HFFc6 (cell line): ENCODE measurements at places on chromosomes 4 and X.
A peak's percentile ranks its signal among the peaks of the same experiment; 100 is the strongest.

DNA sequence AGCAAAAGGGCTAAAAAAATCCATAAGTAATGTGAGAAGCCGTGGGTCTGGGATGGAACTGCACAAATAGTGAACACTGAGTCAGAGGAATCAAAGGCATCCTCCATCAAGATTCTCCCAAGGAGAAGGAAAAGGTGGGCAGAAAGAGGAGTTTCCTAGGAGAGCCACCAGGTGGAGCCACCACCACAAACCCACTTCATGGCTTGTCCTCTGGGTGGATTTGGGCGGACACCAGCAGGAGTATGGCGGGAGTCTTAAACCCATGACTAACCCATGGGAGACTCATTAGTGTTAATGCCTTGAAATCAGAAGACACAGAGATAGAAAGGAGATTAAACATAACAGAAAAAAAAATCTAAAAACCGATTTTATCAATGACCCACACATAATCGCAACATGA, 147.7 kb downstream of the SH3KBP1 start:
- DNase-seq = peak; percentile 72

DNA sequence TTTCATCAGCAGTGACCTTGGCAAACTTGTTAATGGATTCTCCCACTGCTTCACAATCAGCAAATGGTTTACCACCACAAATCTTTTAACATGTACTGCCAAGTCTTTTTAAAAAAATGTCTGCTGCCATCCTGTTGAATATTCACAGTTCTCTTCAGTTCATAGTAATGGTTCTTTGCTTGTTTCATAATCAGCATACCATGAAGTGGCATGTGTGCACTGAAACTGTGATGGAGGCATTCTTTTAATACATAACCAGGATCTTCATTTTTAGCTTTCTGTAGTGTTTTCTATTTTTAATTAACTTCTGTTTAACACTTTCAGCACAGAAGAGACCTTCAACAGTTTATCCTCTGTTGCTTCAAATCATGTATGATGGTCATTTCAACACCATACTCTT, 230.1 kb upstream of the ARSJ start:
- no peak for DNase-seq

- DNase-seq = no peak
Observed at GRCh38 chrX:102672856-102673255, 21.6 kb downstream of the GPRASP1 start.

- peak; percentile 8 for DNase-seq
Observed at GRCh38 chrX:84046403-84046984, 141.5 kb downstream of the RPS6KA6 start.

DNA sequence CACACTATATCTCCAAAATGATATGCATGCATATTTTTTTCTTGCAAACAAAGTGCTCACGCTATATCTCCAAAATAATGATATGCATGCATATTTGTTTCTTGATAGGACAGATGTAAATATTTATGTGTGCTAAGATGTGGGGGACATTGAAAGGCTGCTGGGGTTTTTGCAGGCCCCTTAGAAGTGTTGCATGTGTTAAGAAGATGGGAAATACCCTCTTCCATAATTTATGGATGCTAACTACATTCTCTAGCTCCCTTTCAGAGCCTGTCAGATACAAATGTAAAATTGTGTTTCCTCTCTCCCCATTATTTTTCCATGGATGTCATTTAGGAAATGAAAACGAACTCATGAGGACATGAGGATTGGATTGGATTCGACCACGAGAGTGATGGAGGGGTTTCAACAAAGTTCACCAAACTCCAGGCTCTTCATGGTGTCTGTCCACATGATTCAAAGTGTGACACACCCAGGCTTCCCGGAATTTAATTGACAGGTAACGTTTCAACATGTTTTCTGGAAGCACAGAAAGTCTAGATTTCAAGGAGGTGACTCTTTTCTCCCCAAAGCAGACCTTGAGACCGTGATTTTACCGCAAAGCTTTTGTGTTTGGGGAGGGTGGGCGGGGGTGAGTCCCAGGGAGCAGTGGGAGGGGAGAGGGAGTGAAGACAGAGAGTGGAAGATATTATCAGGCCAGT, 94.4 kb upstream of the CD99 start:
- no peak for DNase-seq

- DNase-seq = no peak
Observed at GRCh38 chr4:88216395-88216794, 58.0 kb upstream of the ABCG2 start.

- no peak for DNase-seq
Observed at GRCh38 chrX:34886011-34886410, 56.6 kb upstream of the FAM47B start.

DNA sequence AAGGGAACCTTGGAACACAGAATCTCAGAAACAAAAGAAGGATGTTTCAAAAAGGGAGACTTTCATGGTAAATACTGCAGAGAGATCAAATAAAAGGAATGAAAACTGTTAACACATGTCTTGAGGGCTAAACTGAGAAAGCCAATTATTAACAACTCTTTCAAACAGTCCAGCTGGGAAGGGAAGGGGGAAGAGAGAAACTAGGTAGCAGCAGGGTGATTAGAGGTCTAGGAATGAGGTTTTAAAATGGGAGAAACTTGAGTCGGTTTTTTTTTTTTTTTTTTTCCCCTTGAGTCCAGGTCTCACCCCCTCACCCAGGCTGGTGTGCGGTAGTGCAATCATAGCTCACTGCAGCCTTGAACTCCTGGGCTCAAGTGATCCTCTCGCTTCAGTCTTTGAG, 4.3 kb downstream of the BCLAF3 start:
- DNase-seq = no peak

DNA sequence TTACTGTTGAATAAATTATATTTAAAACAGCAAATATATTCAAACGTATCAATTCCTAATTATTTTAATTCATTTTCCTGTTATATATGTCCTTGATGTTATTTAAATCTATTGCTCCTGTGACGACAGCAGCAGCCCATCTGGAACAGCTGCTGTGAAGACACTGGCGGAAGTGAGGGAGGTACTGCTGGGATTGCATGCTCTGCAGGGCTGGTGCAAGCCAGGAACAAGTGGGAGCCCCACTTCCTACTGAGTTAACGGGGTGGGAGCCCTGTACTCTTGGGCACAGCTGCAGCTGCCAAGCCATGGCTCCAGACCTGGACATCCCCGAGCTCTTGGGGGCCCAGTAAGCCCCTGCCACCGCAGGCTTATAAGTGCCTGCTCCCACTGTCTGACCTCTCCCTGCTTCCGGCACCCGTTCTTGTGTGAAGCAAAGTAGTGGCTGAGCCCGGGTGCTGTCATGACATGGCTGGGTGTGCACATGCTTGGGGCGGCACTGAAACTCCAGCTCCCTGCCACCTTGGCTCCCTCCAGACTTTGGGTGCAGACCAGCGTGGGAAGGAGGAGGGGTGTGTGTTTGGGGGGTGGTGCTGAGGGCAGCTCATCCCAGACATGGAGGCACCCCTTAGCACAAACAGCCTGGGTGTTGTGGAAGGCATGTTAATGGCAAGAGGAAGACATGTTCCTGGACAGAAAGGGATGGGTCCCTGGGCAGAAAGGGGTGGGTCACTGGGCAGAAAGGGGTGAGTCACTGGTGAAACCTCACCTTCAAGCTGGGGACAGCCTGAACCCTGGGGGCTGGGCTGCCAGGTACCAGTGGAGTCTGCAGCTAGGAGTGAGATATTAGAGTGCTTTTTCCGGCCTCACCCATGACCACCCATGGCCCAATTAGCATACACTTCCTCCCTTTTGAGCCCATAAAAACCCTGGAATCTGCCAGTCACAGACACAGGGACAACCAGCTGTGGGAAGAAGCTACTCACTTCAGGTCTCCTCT, 1981.3 kb upstream of the IGFBP7 start:
- no peak for DNase-seq

DNA sequence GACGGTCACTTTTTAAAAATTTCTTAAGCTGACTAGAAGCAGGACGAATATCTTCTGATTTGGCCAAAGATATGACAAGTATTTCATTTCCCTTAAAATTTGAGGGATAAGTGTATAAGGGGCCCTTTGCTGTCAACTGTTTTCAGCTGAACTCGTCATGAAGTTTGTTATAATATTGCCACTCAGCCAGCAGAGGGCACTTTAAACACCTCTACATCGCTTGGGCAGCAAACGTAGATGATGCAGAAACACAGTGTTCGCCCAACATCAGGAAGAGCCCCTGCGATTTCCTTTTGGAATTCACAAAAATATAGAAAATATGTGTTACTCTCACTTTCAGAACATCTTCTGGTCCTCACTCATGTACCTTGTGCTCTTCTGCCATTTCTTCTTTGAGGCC, 435.7 kb upstream of the FMR1 start:
- DNase-seq = no peak

GRCh38 chr4:5146248-5146647, 95.0 kb downstream of the STK32B start:
- DNase-seq = no peak

DNA sequence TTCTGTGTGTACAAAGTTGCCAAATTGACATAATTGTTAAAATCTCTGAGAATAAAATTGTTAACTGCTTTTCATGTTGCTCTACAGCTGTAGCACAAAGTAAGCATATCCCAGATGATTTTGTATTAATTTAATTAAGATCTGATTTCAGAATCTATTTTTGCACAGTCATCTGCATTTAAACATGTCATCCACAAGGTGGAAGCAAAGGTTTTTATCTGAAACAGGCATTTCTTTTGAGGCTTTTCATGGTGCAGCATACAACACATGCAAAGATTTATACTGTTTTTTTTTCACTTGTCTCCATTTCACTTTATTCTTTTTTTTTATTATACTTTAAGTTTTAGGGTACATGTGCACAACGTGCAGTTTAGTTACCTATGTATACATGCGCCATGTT, 51.2 kb downstream of the GC start:
- DNase-seq = peak; percentile 53

DNA sequence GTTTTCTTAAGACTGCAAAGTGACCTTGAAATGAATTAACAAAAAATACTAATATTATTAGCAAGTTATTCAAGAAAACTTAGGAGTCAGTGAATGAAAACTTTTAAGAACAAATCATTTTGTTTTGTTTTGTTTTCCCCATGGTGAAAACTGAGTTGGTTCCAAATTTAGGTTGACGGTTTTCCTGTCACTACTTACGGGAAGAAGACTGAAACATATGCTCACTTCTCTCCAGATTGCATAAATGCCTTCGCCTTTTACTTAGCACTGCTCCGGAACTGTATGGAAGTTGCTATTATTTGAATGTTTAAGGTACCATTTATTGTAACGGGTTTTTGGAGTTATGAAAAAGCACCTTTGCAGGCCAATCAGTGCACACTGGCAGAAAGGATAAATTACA, 42.8 kb downstream of the DOCK11 start:
- DNase-seq = no peak

DNA sequence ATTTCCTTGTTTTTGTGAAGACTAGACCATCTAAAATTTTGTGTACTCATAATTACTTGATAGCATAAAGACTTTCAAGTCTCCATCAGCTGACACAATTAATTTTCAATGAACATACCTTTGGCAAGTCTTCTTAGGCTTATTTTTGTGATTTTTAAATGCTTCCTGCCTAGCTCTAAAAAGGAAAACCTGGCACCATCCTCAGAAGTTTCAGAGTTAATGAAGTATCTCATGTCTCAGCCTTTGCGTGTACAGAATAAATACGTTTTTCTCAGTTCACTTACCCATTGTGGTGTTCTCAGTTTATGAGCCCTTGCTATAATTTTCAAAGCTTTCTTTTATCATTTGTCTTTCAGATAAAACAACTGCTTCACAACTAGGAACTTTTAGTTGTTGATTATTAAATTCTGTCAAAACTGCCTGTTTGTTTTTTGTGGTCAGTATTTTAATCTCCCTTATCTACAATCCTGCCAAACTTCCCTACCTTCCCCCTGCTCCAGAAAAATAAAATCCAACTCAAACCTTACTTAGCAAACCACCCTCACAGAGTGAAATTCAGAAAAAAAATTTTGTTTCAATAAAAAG, 21.6 kb downstream of the ADD1 start:
- no peak for DNase-seq

GRCh38 chr4:128162434-128162833, 101.3 kb downstream of the LARP1B start:
- DNase-seq = peak; percentile 4

GRCh38 chrX:9635368-9635767, 130.3 kb downstream of the GPR143 start:
- DNase-seq = no peak

DNA sequence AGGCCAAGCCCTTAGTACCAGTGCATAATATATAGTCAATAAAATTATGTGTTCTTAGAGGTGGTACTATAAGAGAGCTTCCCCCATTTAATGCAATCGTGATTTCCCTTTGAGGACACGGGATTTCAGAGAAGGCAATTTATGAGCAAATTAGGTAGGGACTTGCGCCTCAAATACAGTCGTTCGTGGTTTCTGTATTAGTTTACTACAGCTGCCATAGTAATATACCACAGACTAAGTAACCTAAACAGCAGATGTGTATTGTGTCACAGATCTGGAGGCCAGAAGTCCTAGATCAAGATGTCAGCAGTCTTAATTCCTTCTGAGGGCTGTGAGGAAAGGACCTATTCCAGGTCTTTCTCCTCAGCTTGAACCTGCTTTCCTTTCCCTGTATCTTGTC, 1.5 kb upstream of the PUDP start:
- no peak for DNase-seq

DNA sequence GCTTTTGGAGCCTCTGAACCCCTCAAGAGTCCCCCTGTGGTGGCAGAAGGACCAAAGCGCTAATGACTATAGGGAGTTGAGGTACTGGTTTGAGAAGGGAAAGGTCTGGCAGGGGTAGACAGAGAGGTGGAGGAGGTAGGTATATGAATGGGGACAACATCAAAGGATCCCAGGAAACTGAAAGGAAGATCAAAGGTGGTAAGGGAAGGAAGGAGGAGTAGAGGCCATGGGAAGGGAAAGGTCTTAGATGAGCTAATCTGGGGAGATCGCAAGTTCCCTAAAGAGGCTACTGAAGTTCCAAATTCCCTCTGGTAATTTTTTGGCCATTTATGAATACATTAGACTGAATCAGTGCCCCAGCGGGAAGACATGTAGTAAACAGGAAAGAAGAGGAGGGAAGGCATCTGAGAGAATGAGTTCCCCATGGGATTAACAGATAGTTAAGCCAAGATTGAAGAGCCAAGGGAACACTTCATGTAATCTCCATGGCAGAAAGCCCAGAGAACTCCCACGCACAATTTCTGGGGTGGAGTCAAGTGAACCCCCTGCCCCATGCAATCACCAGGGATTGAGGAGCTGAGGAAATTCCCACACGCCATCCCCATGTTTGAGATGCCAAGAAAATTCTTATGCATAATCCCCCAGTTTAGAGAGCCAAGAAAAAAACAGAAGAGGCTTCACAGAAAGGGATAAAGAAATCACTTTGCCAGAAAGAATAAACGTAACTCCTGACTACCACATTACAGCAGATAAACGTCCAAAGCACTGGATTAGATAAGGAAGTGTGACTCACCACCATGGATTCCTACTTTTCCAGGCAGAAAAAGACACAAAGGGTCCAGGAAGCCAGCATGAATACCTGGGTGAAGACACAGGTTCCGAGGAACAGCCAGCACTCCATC, 25.8 kb downstream of the ZNF630 start:
- DNase-seq = peak; percentile 1
